M059J (cell line): ENCODE measurements at places on chromosomes 11 and 22. TPM values are rescaled to one million over a fixed set of nuclear protein-coding genes. Genes with fewer than 3 reads are reported as not detected.

- no peak for DNase-seq
Measured at GRCh38 chr11:114273890-114274635, 22.1 kb upstream of the NNMT start.

GRCh38 chr22:40322021-40322420 is 24.3 kb upstream of the ADSL start:
- DNase-seq, result no peak

The TRIM51G gene
- total RNA-seq, result not detected in 2 replicates

DNA sequence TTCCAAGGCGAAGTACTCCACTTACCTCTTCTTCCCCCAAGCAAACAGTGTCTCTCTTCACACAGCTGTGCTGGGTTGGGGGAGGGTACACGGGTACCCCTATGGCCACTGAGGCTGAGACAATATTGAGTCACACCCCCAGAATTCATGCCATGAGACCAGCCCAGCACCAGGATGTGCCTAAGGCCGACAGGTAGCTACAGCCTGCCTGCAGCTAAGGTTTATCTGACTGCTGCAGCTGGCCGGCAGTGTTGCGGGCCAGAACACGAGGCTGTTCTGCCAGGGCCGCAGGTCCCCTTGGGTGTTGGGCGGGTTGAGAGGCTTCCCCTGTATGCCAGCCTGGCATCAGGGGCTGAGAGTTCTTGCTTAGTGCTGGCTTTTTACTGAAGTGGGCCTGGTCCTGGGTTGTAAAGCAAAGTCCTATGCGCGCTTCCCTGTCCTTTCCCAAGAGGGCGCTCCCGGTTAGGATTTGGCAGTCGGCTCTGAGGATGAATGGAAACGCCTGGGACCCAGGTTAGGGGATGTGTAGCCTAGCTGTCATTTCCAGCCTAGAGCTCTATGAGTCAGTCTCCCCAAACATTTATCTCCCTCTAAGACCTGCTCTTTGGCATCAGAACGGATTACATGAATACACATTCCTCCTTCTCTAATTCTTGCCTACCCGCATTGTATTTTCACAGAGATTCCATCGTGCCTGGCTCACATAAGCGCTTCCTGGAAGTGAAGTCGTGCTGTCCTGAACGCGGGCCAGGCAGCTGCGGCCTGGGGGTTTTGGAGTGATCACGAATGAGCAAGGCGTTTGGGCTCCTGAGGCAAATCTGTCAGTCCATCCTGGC is 7.1 kb downstream of the USP18 start:
- peak; percentile 97 for DNase-seq

The GPR83 gene
- 0.02 TPM in 1 of 2 replicates, not detected in the other for total RNA-seq

The PHLDA2 gene
- 9.1 and 18.9 TPM in 2 replicates for total RNA-seq
